Neural crest cell (in vitro differentiated cells): ENCODE measurements at places on chromosomes 3 and 15. TPM values are rescaled to one million over a fixed set of nuclear protein-coding genes. Genes with fewer than 3 reads are reported as not detected.

GRCh38 chr3:168952551-168952950 lies 711.0 kb downstream of the MECOM start:
- H3K27me3 ChIP-seq = no peaks in the 10 kb centered on the region
- no peak overlapping the region for H3K4me3 ChIP-seq
- H3K27ac ChIP-seq = no peak overlapping the region
- no peaks in the 10 kb centered on the region for H3K36me3 ChIP-seq

DNA sequence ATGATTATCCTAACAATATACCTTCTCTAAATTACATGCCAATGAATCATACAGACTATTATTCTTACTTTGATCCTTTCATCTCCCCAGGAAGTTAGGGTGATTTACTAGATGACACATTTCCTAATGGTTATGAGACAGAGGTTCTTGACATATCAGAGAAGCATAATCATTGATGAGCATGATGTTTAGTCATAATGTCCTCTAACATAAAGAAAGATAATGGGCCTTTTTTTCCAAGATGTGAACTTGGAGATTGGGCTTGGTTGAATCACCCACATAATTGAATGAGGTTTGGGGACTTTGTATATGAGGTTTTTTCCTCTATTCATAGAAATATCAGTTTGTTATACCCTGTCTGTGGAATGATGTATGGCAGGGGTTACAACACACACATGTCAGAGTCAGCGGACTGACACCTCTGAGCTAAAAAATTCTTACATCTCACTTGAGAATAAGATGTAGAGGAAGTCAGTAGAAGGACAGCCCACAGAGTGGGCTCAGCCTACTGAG lies 69.7 kb upstream of the DCBLD2 start:
- no peak for DNase-seq
- no peaks in the 10 kb centered on the region for H3K36me3 ChIP-seq
- H3K27me3 ChIP-seq = no peaks in the 10 kb centered on the region
- H3K27ac ChIP-seq = no peak overlapping the region

GRCh38 chr3:140742116-140742515 lies 64.3 kb downstream of the TRIM42 start:
- no peak overlapping the region for H3K27ac ChIP-seq
- H3K4me3 ChIP-seq = no peak overlapping the region
- no peak for DNase-seq
- H3K27me3 ChIP-seq = no peaks in the 10 kb centered on the region

DNA sequence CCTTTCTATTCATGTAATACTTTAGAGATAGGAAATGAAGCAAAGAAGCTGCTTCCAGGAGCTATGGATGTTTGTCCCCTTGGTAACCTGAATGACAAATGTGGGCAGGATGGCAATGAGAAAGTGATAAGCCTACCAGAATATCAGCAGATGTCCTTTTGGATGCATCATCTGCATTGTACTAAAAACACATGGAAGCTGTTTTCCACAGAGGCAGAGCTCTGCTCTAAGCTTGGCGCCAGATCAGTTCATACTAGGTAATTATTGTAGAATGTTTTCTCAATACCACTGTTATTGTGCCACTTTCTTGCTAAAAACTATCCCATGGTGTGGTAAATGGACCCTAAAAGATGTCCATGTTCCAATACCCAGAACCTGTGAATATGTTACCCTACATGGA lies 100.2 kb downstream of the DTWD1 start:
- no peak for DNase-seq
- H3K27me3 ChIP-seq = no peaks in the 10 kb centered on the region
- H3K4me3 ChIP-seq = no peak overlapping the region
- H3K36me3 ChIP-seq = no peaks in the 10 kb centered on the region
- no peak overlapping the region for H3K27ac ChIP-seq
- H3K4me1 ChIP-seq = no peaks in the 10 kb centered on the region

DNA sequence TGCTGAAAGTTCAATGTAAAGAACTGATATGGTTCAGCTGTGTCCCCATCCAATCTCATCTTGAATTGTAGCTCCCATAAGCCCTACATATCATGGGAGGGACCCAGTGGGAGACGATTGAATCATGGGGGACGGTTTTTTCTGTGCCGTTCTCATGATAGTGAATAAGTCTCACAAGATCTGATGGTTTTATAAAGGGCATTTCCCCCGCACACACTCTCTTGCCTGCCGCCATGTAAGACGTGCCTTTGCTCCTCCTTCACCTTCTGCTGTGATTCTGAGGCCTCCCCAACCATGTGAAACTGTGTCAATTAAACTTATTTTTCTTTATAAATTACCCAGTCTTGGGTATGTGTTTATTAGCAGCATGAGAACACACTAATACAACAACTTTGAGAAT lies 86.5 kb upstream of the TNFSF10 start:
- no peaks in the 10 kb centered on the region for H3K36me3 ChIP-seq
- no peak overlapping the region for H3K4me3 ChIP-seq
- DNase-seq = no peak
- H3K27ac ChIP-seq = no peak overlapping the region
- H3K27me3 ChIP-seq = no peaks in the 10 kb centered on the region
- H3K4me1 ChIP-seq = peaks cover 11% of the 10 kb centered on the region

DNA sequence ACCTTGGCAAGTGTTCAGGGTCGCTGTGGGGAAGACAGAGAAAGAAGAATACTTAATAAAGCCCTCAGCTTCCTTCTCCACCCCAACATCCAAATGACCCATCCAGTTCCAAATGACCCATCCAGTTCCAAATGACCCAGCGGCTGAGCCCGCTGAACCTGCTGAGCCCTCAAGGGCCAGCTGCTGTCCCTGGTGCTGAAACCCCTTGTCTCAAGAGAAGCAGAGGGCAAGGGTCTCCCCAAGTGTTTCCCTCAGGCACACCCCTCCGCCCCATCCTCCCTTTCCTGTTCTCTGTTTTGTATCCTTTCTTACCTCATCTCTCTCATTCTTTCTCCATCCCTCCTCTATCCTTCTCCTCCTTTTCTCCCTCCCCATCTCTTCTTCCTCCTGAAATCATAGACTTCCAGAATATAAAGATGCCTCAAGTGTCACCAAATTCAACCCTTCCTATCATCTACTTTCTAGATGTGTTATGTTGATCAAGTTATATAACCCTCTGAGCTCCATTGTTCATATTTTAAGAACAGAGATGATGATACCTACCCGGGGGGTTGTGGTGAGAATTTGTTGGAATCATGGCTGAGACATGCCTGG lies 29.0 kb downstream of the CCDC33 start:
- H3K27me3 ChIP-seq = no peaks in the 10 kb centered on the region
- no peak overlapping the region for H3K27ac ChIP-seq
- DNase-seq = peak; percentile 75
- peak overlapping the region; percentile 27 for H3K4me3 ChIP-seq

- no peaks in the 10 kb centered on the region for H3K4me1 ChIP-seq
- DNase-seq = no peak
- no peaks in the 10 kb centered on the region for H3K36me3 ChIP-seq
- H3K4me3 ChIP-seq = no peak overlapping the region
- no peaks in the 10 kb centered on the region for H3K27me3 ChIP-seq
Measured at GRCh38 chr15:63135281-63135680, 13.6 kb downstream of the LACTB start.

DNA sequence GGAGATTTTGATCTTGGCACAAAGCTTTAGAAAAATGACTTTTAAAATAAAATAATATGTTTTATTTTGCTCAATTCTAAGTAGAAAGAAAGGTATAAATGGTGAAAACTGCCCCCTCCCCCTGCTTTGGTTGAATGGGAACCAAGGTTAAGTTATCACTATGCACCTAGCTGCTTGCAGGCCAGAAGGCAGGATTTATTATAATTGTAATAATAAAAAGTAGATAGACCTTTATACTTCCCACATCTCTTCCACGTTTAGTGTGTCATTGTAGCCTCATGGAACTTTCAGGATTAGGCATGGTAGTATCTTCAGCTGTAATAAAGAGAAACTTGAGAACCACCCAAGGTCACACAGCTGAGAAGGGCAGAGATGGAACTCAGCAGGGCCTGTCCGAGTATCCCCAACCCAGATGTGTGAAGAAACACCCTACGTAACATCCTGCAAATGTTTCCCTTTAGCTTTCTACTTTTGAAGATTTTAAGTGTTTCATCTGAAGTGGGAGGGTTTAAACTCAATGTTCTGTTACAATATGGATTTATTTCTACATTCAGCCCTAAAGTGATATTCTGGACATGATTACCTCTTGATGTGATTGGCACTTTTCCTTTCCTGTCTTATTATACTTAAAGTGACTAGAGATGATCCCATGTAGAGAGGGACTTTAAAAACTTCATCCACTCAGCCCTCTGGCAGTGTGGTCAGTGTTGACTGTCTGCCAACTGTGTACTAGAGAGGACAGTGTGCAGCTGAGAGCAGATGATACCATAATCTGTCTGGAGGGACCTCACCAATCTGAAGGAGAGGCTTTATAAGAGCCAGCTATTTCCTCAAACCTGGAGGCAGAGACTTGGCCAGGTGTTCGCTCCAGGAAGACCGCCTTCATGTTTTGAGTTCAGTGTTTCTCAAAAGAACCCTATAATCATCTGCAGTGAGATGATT lies 282.5 kb upstream of the TRIM42 start:
- H3K27ac ChIP-seq = no peak overlapping the region
- H3K27me3 ChIP-seq = no peaks in the 10 kb centered on the region
- H3K4me1 ChIP-seq = peaks cover 4% of the 10 kb centered on the region
- DNase-seq = no peak

- H3K27me3 ChIP-seq = peaks cover 27% of the 10 kb centered on the region
- no peak for DNase-seq
- H3K27ac ChIP-seq = no peak overlapping the region
- H3K36me3 ChIP-seq = no peaks in the 10 kb centered on the region
Measured at GRCh38 chr15:66126031-66126441, 127.5 kb downstream of the MEGF11 start.

- no peaks in the 10 kb centered on the region for H3K27me3 ChIP-seq
- H3K4me1 ChIP-seq = peaks cover 24% of the 10 kb centered on the region
- DNase-seq = no peak
- H3K36me3 ChIP-seq = no peaks in the 10 kb centered on the region
- H3K27ac ChIP-seq = no peak overlapping the region
Measured at GRCh38 chr3:136804141-136804540, 14.8 kb upstream of the SLC35G2 start.

The TRPM1 gene
- total RNA-seq = not detected in 2 replicates

The SYNM gene
- total RNA-seq = 3.1 and 3.5 TPM in 2 replicates

The MEGF11 gene
- 0.49 and 1.0 TPM in 2 replicates for total RNA-seq

The KIAA1143 gene
- 36.6 and 44.8 TPM in 2 replicates for total RNA-seq

The FEZF2 gene
- total RNA-seq = 0.18 and 0.28 TPM in 2 replicates

The KBTBD12 gene
- total RNA-seq = not detected in 2 replicates

The TMEM266 gene
- 0.34 and 0.58 TPM in 2 replicates for total RNA-seq

The ARGFX gene
- not detected in 2 replicates for total RNA-seq
